Cardiac septum (tissue), 1 donor: ENCODE measurements at places on chromosomes 2 and 18.

- DNase-seq: no peak
These were observed 225.8 kb downstream of the ALPK2 start for GRCh38 chr18:58402951-58403702.

GRCh38 chr18:49648326-49648725, 86.5 kb downstream of the LIPG start:
- no peak for DNase-seq

- DNase-seq: no peak
These were observed 71.5 kb downstream of the RAB31 start for GRCh38 chr18:9779630-9780029.

GRCh38 chr2:2804528-2804927, 473.5 kb upstream of the MYT1L start:
- no peak for DNase-seq

DNA sequence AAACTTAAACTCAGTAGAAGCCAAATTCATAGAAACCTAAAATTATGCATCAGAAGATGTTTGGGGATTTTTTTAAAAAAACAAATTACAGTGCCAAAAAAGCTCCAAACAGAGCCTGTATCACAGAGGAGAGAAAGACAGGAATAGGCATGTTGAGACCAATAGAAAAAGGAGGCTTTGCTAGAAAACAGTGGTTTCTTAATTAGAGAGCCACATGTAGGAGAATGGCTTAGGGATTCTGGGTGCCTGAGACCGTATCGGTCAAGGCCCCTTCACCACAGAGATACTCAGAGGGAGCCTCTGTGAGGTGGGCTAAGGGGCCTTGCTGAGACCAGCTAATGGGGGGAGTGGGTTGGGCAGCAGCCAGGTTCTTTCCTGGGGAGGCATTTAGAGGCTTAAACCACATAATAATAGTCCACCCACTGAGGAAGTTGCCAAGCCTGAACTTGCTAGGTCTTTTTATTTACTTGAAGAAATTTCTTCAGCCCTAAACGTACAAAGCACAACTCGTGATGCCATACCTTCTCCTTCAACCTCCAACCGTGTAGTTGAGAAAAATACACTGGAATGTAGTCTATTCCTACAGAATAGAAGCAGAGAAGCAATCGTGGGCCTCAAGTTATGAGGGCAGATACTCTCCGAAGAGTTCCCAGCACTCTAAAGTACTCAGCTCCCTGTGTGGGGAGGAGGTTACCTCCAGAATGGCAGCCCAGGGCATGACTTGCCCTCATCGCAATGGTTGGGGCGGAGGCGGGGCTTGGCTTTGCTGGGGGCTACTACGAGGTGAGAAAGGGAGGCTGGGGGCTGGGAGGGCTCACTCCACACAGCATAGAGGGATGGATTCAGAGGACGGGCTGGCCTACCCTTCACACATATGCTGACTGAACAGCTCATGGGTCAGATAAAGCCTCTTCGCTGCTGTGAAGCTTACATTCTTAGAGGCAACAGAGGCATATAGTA, 237.9 kb downstream of the TPGS2 start:
- no peak for DNase-seq
